ENCODE measurements at places on chromosomes 5 and 9.

DNA sequence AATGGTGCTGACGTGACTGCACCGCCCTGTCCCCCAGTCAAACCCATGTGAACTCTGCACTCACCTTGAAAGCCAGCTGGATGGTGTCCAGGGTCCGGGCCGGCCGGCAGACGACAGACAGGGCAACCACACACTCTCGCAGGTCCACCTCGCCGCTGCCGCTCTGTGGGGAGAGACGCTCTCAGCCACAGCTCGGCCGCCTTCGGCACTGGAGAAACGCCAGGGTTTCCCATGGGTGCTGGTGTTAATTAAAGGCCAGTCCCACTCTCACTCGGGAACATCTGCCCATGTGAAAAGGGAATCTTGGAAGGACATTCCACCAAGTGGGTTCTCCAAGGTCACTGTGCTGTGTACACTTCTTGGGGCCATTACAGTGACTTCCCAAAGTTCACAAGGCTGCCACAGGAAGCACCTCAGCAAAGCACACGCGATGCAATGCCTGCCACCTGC is 25.5 kb upstream of the SLC6A3 start:
- no peaks in the 10 kb centered on the region for H3K4me1 ChIP-seq
- no peak overlapping the region for H3K4me3 ChIP-seq
- H3K36me3 ChIP-seq: peaks cover 26% of the 10 kb centered on the region
- H3K27ac ChIP-seq: no peak overlapping the region
- H3K27me3 ChIP-seq: no peaks in the 10 kb centered on the region

DNA sequence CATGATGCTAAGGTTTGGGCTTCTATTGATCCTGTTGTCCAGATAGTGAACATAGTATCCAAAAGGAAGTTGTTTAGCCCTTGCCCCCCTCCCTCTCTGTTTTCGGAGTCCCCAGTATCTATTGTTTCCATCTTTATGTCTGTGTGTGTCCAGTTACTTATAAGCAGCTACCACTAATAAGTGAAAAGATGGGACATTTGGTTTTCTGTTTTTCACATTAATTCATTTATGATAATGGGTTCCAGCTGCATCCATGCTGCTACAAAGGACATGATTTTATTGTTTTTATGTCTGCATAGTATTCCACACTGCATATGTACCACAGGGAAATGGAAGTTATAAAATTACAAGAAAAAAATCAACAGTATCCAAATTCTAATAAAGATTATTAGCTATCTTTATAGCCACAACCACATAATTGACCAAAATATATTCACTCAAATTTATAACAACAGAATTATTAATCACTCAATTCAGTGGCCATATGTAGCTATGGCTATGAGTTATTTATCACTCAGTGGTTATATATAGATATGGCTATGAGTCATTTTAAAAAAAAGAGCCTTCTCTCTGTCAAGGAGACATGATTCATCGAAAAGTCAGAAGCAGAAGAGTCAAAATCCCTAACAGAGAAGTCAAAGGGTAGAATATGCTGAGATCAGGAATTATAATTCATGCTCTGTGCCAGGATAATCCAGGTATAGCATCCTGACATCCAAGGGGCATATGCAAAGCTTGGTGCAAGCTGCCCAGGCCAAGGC is 367.5 kb downstream of the DEPDC1B start:
- no peaks in the 10 kb centered on the region for H3K27me3 ChIP-seq
- no peak overlapping the region for H3K27ac ChIP-seq
- no peak overlapping the region for H3K4me3 ChIP-seq
- H3K4me1 ChIP-seq: no peaks in the 10 kb centered on the region
- no peaks in the 10 kb centered on the region for H3K36me3 ChIP-seq
- DNase-seq: no peak

GRCh38 chr5:44729536-44729935 is 79.2 kb upstream of the MRPS30 start:
- no peak for DNase-seq
- H3K4me1 ChIP-seq: no peaks in the 10 kb centered on the region
- no peak overlapping the region for H3K27ac ChIP-seq

DNA sequence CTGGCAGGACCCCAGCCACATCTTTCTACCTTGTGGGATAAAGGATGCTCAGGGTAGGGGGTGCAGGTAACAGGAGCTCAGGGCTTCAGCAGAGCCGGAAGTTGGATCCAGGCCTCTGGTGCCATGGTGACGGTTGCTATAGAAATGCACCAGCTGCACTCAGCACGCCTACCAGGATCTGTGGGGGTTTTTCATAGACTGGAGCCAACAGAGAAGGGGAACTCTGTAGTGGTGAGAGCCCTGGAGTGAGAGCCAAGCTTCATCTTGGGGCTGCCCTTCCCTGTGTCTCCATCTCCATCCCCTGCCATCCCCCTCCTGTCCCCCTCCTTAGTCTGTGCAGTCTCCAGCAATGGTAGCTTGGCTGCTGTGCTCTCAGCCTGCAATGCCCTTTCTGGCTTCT is 27.5 kb upstream of the BOD1 start:
- no peak overlapping the region for H3K4me3 ChIP-seq
- H3K36me3 ChIP-seq: no peaks in the 10 kb centered on the region
- no peaks in the 10 kb centered on the region for H3K4me1 ChIP-seq
- DNase-seq: no peak

DNA sequence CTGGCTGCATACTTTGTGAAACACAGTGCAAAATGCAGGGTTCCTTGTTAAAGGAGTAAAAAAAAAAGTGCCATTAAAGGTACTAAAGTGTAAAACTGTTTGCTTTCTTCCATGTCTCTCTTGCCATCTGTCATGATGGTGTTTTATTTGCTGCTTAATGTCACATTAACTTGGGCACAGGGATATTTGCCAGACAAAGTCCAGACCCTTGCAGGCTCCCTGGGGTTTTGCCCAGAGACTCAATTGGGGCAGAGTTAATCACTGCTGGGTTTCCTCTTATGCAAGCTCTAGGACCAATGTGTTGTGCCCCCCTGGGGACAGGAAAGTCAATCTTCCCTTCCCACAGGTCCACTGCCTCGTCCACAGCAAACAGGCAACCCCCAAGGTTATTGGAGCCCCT is 274.3 kb upstream of the SGCD start:
- no peaks in the 10 kb centered on the region for H3K36me3 ChIP-seq
- no peak overlapping the region for H3K4me3 ChIP-seq
- no peak for DNase-seq
- no peaks in the 10 kb centered on the region for H3K4me1 ChIP-seq

DNA sequence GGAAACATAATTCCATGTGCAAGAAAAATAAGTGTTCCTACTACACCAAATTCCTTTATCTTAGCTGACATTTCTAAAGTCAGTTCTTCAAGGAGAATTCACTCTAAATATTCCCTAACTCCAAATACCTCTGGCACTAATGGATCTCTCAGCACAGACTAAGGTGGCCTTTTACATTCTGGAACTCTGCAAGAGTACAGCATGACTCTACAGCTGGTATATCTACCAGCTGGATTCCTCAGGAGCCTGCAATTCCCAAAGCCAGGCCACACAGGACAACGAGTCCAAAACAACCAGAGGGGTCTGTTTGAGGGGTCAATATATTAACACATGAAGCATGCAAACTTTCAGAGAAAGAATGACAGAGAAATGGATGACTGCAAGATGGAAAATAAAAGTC is 27.2 kb downstream of the TMEM245 start:
- H3K36me3 ChIP-seq: peaks cover 70% of the 10 kb centered on the region
- no peaks in the 10 kb centered on the region for H3K27me3 ChIP-seq
- DNase-seq: no peak
- no peak overlapping the region for H3K4me3 ChIP-seq

DNA sequence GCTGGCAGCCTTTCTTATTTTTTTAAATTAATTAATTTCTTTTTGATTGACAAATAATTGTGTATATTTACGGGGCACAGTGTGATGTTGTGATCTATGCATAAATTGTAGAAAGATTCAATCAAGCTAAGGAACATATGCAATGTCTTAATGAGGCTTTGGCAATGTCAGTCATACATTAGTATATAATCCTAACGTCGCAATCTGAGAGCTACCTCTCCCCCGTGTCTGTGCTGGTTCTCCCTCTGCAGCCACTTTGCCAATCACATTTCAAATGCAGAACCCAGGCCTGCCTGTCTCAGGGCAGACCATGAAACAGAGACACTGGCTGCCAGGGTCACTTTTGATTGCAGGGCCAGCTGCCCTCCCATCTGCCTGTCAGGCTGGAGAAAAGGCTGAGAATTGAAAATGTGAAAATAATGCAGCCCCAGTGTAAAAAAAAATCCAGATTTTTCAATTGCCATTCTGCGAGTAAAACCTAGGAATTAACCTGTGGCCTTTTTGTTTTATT is 56.3 kb downstream of the SLC24A2 start:
- DNase-seq: no peak
- no peak overlapping the region for H3K4me3 ChIP-seq
- H3K36me3 ChIP-seq: no peaks in the 10 kb centered on the region
- no peak overlapping the region for H3K27ac ChIP-seq

Data from activated CD8-positive, alpha-beta T cell treated with anti-CD3 and anti-CD28 coated beads, Interleukin-2, amount 10 ng/mL, durations not matched to agents 7 days and 5 days (primary cell).